ENCODE measurements at places on chromosomes 5 and 9. TPM values are rescaled to one million over a fixed set of nuclear protein-coding genes. Genes with fewer than 3 reads are reported as not detected.

Gene LPAR1
- total RNA-seq = 54.4 TPM

Gene SH3GL2
- total RNA-seq = 0.43 TPM

Gene PPWD1
- 42.7 TPM for total RNA-seq

Gene TGFBI
- 496 TPM for total RNA-seq

- DNase-seq = no peak
Observed at GRCh38 chr5:141785135-141785534, 93.1 kb downstream of the PCDH1 start.

- DNase-seq = no peak
Observed at GRCh38 chr9:8600914-8601680, 801.5 kb upstream of the DMAC1 start.

- no peak for DNase-seq
Observed at GRCh38 chr5:160626322-160626721, 204.7 kb downstream of the PTTG1 start.

DNA sequence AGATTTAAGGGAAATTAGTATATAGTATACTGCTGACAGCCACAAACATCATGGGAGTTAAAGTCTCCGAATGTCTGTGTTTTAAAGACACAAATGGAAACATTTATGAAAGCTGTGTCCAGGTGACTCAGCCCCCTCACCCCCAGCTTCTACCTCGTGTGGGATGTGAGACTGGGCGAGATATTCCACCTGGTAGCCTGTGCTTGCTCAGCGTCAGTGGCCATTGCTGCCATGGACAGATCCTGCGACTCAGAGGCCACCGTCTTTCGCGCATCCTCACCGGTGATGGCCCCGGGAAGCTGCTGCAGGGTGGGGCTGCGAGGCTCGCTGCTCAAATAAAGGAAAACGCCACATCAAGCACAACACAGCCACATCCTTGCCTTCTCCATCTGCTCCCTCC, 31.2 kb upstream of the EXOC3 start:
- DNase-seq = no peak

- DNase-seq = no peak
Observed at GRCh38 chr5:119757276-119757675, 127.9 kb downstream of the FAM170A start.

- no peak for DNase-seq
Observed at GRCh38 chr5:1987471-1987870, 104.7 kb upstream of the IRX4 start.

DNA sequence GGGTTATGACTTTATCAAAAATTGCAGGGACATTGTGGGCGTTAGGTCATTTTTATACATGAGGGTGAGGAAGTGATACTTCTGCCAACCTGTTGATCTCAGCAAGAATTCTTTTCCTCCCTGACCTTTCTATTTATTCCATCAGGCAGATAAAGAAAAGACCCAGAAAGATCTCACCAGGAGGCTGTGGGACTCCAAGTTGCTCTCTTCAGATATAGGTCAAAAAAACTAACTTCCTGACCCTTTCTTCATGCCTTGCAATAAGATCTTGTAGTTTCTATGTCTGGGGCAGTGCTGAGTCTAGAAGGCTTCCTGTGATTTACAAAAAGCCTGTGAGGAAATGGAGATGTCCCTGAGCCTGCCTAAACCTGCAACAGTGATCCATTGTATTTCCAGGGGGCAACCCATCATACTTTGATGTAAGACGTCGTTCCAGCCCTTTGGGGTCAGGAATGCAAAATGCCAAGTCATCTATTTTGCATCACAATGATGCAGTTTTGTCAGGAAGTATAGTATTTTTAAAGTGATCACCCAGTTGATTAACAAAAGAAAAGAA, 22.0 kb upstream of the PIK3R1 start:
- no peak for DNase-seq

All from fibroblast of villous mesenchyme (primary cell).